ENCODE measurements at places on chromosomes 2 and 18.
A peak's percentile ranks its signal among the peaks of the same experiment; 100 is the strongest.

- DNase-seq = no peak
These were observed 293.1 kb upstream of the ERBB4 start for GRCh38 chr2:212831671-212832199.

- DNase-seq = no peak
These were observed 6.2 kb downstream of the COPS8 start for GRCh38 chr2:237091779-237092436.

- peak; percentile 69 for DNase-seq
These were observed 26.5 kb upstream of the ZNF516 start for GRCh38 chr18:76521417-76522121.

- no peak for DNase-seq
These were observed 281 bp downstream of the XPO1 start for GRCh38 chr2:61537950-61538199.

DNA sequence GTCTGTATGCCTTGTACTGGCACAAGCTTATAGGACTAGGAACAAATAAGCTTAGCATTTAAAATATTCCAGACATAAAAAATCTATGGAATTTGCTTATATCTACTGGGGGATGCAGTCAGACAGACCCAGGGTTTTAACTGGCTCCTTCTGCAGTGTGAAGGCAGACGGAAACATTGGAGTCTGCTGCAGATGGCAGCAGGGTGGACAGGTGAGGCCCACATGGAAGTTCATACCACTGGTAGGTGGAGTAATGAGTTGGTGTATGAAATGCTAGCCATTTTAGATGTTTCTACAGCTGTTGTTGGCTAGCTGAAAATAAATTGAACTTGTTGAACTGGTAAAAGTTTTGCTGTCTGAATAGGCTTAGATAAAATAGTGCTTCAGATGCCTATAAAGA, 17.7 kb downstream of the SPTBN1 start:
- no peak for DNase-seq

- peak; percentile 87 for DNase-seq
These were observed 44.7 kb downstream of the MRPS5 start for GRCh38 chr2:95076705-95077529.

DNA sequence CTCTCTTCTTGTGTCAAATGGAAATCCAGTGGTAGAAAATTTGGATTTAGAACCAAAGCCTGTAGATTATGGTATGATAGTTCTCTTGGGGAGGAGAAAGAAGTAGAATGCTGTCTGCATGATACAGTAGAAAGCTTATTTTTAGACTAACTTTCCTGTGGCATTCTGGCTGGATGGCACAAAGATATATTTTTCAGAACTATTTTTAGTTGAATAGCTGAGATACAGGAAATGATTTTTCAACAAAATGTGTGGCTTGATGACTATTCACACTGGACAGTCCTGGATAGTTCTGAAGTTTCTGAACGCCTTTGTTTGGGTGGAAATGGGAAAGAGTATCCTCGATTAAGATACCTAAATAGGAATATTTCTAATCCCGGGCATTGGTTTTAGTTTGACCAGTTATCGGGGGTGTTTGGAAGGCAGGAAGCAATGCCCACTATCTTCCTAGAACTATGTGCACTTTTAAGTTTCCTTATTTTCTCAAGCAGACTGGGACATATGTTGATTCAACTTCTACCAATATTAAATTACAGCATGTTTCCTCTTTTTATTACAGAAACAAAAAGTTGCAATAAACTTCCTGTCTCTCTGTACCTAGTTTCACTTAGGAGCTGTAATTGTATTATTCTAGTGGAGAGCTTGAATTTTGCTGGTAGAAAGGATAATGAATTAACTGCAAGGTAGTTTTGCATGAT, 32.1 kb downstream of the GDF7 start:
- DNase-seq = no peak

GRCh38 chr2:12495247-12495868, 221.4 kb upstream of the TRIB2 start:
- DNase-seq = no peak

GRCh38 chr2:223972656-223973102, 15.4 kb downstream of the MRPL44 start:
- peak; percentile 75 for DNase-seq

DNA sequence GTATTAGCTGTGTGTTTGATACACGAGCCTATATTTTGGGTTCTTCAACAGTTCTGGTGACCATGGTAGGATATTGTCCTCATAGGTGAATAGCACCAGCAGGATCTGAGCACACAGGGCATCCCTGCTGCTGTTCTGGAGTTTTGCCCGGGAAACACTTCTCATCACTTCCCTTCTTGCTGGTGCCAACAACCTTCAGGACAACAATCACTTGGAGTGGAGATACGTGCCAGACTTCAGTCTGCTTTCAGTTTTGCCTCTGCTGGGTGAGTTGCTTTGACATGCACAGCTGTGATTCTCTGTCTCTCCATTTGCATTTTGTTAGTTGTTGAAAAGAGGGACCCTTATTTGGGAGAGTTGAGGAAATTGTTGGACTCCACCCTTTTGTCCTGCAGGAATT, 1347.2 kb upstream of the DDX18 start:
- no peak for DNase-seq

GRCh38 chr2:95388856-95389244, 13.7 kb upstream of the FAHD2A start:
- DNase-seq = no peak

DNA sequence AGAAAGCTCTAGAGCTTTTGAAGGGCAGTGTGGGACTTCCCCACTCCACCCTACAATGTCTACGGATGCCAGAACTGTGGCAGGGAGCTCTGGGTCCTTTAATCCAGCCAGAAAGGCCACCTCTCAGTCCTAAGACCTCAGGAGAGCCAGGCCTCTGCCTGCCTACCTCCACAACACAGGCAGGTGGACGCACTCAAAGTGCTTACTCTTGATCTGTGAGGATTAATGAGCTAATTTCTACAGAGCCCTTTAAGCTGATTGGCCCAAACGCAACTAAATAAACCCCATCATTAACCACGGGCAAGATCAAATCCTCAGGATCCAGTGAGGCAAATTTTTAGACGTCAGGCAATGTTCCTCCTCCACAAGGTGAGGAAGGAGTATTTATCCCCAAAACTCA, 8.1 kb downstream of the STK39 start:
- no peak for DNase-seq

DNA sequence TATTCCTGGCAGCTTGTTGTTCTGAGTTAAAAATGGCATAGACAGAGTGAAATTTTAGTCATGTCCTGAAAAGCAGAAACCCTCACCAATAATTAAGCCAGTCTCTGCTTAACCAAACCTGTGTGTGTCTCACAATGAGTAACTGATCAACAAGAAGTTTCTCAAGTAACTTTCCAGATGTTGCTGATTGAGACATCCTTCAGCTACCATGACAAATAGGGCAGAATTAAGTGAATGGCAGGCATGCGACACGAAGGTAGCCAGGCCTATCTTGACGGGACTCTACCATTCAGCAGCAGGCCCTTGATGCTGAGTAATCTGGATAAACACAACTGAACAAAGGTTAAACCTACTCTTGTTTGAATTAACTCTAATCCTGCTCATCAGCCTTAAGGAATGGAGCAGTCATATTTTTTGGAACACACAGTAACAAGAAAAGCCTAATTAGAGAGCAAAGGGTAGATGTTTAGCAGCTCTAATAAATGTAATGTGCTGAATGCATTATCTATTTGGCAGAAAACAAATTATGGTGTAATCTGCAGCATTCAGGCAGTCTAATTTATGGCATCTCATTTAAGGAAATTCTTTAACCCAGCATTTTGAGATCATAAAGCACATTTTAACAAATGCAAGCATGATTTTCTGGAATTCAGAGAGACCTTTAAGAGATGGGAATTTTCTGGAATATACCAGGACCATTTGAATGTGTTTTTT, 159.5 kb upstream of the EPHA4 start:
- DNase-seq = no peak

- DNase-seq = no peak
These were observed 161.7 kb downstream of the SP3 start for GRCh38 chr2:173803449-173803848.

- no peak for DNase-seq
These were observed 57.3 kb downstream of the CPO start for GRCh38 chr2:206996556-206997065.

DNA sequence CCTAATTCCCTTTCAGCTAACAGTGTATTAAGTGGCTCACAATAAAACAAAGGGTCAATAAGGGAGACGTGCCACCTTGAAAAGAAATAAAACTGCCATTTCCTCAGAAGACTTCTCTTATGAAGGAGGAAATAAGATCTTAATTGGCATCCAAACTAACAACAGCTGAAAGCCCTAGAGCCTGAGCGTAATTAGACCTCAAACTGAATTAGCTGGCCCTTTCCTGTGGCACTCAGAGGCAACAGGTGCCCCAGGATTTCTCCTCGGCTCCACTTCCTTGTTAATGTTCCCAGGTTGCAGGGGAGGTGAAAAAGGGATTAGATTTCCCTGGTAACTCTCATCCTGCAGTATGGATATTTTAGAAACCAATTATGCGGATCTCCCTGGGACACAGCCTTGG, 804.3 kb downstream of the DCDC2C start:
- peak; percentile 9 for DNase-seq

- no peak for DNase-seq
These were observed 8.7 kb upstream of the RPRD1A start for GRCh38 chr18:36075862-36076587.

DNA sequence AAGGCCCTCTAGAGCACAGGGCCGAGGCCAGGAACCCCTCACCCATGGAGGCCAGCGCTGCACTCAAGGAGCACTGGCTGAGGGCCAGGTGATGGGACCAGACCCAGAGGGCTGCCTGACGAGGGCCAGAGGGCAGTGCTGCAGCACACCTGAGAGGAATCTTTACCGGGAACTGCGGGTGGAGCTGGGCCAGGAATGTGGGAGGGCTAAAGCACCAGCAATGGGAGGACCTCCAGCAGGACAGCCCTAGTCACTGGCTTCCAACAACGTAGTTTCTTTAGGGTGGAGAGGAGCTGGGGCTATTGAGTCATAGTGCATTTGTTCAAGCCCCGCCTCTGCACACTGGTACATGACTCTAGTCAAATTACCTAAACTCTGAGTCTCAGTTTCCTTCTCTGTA, 143.4 kb downstream of the TMEM17 start:
- DNase-seq = no peak

- no peak for DNase-seq
These were observed 221.8 kb downstream of the SPP2 start for GRCh38 chr2:234272069-234272850.

GRCh38 chr2:131132729-131133128, 27.6 kb downstream of the PLEKHB2 start:
- no peak for DNase-seq

DNA sequence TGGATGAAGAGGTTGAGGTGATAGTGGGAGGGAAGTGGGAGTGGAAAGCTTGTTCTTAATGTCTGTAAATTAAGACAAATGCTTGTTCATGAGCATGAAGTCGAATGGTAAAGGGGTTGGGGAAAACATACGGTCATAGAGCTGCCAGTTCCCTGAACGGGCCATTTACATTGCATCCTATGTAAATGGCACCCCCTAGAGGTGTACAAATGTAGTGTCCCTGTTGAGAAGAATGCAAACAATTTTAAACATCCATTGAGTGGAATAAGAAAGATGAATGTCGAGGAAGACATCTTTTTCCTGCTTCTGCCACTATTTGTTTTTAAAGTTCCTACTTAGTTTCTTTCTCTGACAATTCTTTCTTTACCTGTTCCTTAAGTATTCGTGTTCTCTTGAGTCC, 155.7 kb downstream of the RDH14 start:
- no peak for DNase-seq

DNA sequence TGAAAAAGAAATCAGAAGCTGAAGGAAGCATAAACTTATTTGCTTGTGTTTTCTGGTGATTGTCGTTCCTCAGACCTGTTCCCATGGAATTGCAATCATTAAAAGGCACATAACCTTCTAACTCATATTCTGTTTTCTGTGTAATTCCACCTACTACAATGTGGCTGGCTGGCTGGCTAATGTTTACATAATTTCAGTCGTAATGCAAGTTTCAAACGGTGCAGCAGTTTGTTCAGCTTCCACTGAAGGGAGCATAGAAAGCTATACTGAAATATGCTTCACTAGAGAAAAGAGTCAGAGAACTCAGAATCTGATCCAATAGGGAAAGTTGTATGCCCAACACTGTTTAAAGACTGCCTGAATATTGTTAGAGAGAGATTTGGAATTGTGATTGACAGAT, 27.1 kb upstream of the SCN7A start:
- no peak for DNase-seq

- DNase-seq = no peak
These were observed 215.7 kb downstream of the ZEB2 start for GRCh38 chr2:144304202-144304601.

DNA sequence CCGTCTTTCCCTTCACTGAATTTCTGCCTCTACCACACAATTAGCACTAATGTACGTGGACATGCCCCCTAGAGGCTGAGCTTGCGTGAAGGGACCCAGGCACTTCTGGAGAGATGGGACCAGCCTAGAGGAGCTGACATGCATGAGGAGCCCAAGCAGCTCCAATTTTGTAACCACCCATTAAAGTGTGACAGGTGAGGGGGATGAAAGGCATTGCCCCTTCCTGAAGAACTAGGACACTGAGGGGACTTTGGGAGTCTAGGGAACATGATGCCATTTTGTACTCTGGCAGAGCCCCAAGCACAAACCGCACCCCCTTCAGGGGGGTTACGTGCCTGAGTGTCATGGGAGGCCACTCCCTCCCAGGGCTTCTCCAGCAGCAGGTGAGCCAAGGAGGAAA, 63.6 kb downstream of the HNRNPLL start:
- no peak for DNase-seq

- DNase-seq = no peak
These were observed 149.5 kb upstream of the DLX2 start for GRCh38 chr2:172252154-172252553.

GRCh38 chr2:182522405-182522896, 95.6 kb upstream of the PDE1A start:
- DNase-seq = peak; percentile 77

DNA sequence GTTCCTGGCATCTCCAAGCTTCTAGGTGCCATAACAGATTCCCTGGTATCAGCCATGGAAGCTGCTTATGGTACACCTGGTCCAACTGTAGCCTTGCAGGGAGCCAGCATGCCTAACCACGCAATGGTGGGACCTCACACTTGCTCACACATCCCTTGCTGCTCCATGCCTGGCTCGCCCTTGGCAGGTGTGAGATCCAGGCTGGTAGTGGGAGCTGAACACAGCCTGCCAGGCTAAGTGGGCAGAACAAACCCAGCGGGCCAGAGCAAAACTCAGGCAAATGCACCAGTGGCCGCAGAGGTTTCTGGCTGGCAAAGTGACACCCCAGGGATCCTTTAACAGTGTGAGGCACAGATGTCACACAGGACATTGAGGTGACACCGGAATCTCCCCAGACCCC, 185.8 kb downstream of the NDUFA10 start:
- no peak for DNase-seq

- DNase-seq = peak; percentile 16
These were observed 302.0 kb upstream of the ETAA1 start for GRCh38 chr2:67095121-67095520.

DNA sequence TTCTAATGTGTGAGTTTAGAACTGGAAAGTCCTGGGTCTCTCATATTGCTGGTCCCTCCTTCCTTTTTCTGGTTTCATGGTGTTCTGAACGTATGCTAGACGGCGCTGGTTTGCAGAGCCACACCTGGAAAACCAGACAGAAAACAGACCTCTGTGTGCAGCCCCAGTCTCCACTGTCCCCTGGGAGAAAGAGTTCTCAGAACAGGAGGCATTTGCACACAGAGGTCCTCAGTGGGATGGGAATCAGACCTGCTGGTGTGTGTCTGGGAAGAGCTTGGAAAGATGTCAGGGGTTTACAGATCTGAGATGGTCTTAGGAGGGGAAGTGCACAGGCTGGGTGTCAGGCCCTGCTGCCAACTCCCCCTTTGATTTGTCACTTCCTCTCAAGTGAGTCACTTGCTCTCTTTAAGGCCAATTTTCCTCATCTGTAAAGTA, 14.9 kb upstream of the MBP start:
- no peak for DNase-seq

Measured in eye (tissue), 1 donor.